ENCODE measurements at places on chromosomes 2 and 18. TPM values are rescaled to one million over a fixed set of nuclear protein-coding genes. Genes with fewer than 3 reads are reported as not detected.

DNA sequence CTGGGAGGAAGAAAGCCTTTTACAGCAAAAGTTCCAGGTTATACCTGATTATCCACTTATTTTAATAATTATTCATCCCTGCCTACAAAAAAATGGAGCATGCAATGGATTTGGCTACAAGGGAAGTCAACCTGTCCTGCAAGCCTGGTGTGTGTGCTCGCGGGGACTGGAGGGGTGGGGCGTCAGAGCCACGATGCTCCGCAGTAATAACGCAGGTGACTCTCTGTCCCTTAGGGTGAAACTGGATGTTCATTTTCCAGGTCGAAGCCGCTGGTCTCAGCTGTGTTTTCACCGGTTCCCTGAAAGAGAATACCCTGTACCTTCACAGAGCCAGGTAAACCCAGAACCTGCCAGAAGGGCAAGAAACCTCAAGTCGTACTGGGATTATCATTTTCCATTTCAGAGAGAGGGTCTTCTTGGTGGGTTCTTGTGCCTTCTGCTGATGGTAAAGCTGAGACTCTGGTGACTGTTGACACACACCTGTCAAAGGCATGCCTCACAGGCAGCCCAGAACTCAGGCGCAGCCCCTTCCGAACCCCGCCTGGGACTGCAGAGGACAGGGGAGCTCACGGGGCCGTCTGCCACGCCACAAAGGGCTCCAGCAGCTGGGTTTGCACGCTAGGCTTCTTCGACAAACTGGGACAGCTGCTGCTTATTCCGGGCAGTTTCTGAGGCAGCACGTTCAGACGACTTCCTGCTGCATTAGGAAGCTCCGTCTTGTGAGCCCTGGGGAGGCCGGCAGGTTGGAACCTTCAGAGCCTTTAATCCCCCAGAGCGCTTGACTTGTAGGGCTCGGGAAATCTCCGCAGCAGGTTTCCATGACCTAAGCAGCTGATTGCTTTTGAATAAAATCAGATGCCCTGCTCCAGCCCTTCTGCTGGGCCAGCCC, 58.6 kb downstream of the KCNG2 start:
- no peak for DNase-seq

DNA sequence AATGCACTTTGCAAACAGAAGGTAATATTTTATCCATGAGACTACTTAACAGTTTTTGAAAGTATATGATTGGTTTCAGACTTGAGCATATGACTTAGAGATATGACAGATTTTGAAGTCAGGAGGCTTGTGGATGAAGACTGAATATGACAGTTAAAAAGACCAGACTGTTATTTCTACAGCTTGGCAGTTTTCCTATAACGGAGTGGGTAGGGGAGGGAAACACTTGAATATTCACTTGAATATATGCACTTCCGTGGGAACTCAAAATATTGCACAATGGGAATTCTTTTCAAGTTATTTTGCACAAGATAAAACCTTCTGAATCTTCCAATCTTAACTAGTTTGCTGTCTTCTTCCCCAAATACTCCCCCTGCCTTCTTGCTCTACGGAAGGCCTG, 64.6 kb upstream of the ACKR3 start:
- DNase-seq, result no peak

- no peak for DNase-seq
Observed at GRCh38 chr2:8571792-8572499, 109.9 kb upstream of the ID2 start.

GRCh38 chr18:76875390-76876325, 53.3 kb downstream of the ZNF236 start:
- DNase-seq, result no peak

GRCh38 chr2:186307871-186308270, 178.2 kb upstream of the ZC3H15 start:
- no peak for DNase-seq

GRCh38 chr2:24304098-24304497, 56.2 kb downstream of the ITSN2 start:
- no peak for DNase-seq

- DNase-seq, result no peak
Observed at GRCh38 chr2:85803704-85804425, 50.1 kb downstream of the ATOH8 start.

DNA sequence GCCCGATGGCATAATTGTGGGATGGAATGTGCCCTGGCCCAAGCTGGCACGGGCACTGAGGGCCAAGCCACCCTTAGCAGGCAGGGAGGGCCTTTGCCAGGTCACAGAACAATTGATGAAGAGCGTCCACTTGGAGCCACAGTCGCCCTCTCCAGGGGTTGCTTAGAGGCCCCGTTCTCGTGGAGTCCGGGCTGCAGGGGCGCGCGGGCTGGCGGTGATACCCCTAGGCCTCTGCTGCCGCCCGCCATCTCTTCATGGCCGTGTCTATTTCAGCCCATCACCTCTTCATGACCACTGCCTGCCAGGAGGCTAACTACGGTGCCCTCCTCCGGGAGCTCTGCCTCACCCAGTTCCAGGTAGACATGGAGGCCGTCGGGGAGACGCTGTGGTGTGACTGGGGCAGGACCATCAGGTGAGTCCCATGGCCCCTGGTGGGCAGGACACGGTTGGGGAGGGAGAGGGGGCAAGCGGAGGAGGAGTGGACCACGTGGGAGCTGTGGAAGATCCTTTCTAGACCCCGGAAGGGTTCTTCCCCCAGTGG, 17.6 kb downstream of the RAMP1 start:
- DNase-seq, result no peak

- DNase-seq, result no peak
Observed at GRCh38 chr2:124088616-124089015, 63.5 kb downstream of the CNTNAP5 start.

DNA sequence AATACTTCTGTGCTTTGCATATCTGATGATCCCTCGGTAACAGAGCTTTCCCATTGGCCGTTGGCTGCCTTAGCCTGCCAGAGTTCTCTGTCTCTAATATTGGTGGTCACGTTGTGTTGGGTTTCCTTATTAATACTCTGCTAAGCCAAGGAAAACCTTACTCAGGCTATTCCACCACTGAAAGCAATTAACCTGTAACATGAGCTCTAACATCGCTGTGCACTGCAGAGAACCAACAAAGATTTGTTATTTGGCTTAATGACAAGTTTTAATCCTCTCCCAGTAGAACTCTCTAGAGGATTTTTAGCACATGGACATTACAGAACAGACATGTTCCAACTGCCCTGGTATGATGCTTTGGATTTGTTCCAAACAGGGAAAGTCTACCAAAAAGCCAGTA, 825.9 kb upstream of the POU3F3 start:
- DNase-seq, result no peak

DNA sequence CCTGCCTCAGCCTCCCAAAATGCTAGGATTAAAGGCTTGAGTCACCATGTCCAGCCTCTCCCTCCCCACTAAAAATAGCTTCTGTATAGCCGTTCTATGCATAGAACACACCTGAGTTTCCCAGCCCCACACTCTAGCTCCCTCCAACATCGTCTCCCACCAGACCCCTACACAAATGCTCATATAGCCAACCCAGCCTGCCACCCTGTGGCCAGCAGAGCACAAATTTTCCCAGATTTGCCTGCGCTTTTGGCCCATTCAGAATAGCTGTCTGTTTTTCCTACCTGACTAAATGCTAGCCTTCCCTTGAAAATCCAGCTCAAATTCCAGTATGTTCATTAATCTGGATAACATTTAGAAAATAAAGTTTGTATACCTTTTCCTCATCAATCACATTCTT, 22.8 kb downstream of the TRABD2A start:
- DNase-seq, result peak; percentile 23

The HPCAL1 gene
- total RNA-seq, result 19.0 TPM

The SCYGR4 gene
- total RNA-seq, result not detected

The SERPINB12 gene
- not detected for total RNA-seq

The CYS1 gene
- not detected for total RNA-seq

The CNDP1 gene
- not detected for total RNA-seq

The HOXD11 gene
- not detected for total RNA-seq

The RAX gene
- total RNA-seq, result not detected

All from natural killer cell treated with Interleukin-12 subunit alpha and Interleukin-12 subunit beta and Interleukin-15 and Interleukin-18, amount 100 ng/mL, for 72 hours (primary cell).